ENCODE measurements at places on chromosomes 13 and 19. TPM values are rescaled to one million over a fixed set of nuclear protein-coding genes. Genes with fewer than 3 reads are reported as not detected.

Gene PABPC3
- total RNA-seq: under 0.01 TPM

Gene ZNF284
- 3.8 TPM for total RNA-seq

Gene CYP4F8
- not detected for total RNA-seq

Gene ZNF792
- total RNA-seq: 6.2 TPM

Gene SCN1B
- 5.6 TPM for total RNA-seq

Gene AKAP8
- 18.1 TPM for total RNA-seq

Gene BRME1
- total RNA-seq: 0.59 TPM

Gene C1QTNF9B
- total RNA-seq: not detected

Gene FSD1
- 1.1 TPM for total RNA-seq

Gene IRGC
- not detected for total RNA-seq

Gene ZNF497
- total RNA-seq: 1.4 TPM

- DNase-seq: no peak
Measured at GRCh38 chr13:28983641-28984040, 163.5 kb downstream of the MTUS2 start.

- DNase-seq: peak; percentile 47
Measured at GRCh38 chr19:17862711-17863519, 3.2 kb downstream of the RPL18A start.

DNA sequence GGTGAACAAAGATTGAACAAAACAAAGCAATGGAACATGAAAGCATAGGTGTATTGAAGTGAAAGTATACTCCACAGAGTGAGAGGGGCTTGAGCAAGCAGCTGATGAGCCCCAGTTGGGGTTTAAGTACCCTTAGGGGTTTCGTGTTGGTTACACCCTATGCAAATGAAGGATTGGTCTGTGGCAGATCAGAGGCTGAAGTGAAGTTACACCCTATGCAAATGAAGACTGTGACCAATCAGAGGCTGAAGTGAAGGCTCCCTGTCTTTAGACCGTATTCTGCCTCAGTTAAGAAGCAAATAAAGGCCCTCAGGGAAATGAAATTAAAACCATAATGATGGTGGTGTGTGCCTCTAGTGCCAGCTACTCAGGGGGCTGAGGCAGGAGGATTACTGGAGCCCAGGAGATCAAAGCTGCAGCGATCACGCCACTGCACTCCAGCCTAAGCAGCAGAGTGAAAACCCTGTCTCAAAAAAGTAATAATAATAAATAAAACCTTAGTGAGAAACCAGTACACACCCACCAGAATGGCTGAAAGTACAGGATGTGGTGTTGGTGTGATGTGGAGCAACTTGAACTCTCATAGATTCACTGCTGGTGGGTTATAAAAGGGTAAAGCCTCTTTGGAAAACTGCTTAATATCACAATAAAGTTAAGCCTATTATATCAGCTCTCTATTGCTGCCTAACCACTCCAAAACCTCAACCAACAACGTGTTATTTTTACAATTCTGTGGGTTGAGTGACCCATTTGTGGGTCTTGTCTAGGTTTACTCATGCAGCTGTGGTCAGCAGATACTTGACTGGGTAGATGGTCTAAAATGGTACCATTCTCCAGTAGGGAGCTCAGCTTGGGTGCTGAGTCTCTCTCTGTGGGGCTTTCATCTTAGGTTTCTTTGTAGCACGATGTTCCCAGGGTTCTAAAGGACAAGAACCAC is 12.8 kb upstream of the UPF3A start:
- peak; percentile 51 for DNase-seq

- peak; percentile 80 for DNase-seq
Measured at GRCh38 chr13:35470671-35471661, 5.5 kb downstream of the MAB21L1 start.

GRCh38 chr13:114128624-114129522 is 3.5 kb downstream of the RASA3 start:
- peak; percentile 100 for DNase-seq

DNA sequence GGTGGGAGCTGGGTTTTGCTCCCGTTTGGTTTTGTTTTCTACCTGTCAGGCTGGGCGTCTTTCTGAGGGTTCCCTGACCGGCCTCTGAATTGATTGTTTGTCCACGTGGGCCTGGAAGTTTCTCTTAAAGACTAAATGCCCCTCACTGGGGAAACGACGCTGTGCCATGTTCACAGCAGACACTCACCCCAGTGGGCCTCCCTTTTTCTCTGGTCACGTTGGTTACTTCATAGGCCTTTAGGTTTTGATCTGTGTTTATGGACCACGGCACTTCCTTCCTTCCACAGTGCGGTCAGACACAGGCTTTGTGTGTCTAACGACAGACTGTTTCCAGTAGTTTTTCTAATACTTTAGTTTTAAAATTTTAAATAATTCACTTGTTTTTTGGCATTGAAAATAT is 20.1 kb upstream of the NDUFS7 start:
- DNase-seq: no peak

- peak; percentile 97 for DNase-seq
Measured at GRCh38 chr19:2775556-2776430, 7.3 kb downstream of the SGTA start.

- DNase-seq: no peak
Measured at GRCh38 chr13:61463024-61463423, 47.4 kb upstream of the PCDH20 start.

- no peak for DNase-seq
Measured at GRCh38 chr13:52164989-52165388, 5.6 kb upstream of the NEK3 start.

- no peak for DNase-seq
Measured at GRCh38 chr13:71290963-71291841, 575.8 kb downstream of the DACH1 start.

- DNase-seq: no peak
Measured at GRCh38 chr19:14795078-14795721, 16.8 kb upstream of the ADGRE2 start.

DNA sequence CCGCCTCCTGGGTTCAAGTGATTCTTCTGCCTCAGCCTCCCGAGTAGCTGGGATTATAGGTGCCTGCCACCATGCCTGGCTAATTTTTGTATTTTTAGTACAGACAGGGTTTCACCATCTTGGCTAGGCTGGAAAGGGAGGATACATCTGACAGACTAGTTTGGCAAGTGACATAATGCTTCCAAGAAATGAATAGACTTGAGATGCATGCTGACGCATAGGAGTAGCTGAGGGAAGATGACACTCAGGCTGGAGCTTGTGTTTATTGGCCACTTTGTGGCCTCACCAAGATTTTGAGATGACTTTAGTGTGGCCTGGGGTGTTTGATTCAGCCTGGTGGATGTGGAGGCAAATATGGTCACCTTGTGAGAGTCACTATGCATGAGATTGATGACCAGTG is 4.0 kb downstream of the ZNF586 start:
- no peak for DNase-seq
